ENCODE measurements at places on chromosomes 1 and 21.
A peak's percentile ranks its signal among the peaks of the same experiment; 100 is the strongest.

DNA sequence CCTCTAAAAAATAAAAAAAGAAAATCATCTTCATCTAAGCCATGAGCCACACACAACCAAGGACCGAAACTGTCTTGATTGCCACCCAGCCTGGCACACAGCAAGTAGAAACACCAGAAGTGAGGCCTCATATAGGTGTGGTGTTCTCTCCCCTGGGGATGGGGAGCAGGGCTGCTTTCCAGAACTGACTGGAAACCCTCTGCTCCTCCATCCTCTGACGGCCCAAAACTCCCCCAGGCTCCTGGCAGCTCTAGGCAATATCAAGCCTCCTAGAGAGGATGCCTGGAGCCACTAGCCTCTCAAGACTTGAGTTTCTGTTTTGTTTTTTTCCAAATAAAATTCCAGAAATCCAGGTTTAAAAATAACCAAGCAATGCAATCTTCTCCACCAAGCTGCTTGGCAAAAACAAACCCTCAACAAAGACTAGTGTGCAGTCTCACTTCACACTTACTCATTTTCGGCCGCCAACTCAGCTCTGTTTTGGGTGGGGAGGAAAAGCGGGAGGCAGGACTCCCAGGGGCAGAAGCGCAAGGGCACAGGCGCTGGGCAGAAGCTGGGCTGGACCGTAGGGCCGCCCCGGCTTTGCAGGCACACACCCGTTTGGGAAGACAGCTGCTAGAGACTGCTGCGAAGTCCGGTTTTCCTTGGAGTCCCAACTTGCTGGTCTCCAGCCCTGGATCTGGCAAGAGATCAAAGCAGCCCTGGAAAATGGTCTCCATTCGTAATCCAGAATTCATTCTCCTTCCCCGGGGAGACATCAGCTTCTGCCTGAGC is 78.2 kb upstream of the CAPZB start:
- no peak for DNase-seq

DNA sequence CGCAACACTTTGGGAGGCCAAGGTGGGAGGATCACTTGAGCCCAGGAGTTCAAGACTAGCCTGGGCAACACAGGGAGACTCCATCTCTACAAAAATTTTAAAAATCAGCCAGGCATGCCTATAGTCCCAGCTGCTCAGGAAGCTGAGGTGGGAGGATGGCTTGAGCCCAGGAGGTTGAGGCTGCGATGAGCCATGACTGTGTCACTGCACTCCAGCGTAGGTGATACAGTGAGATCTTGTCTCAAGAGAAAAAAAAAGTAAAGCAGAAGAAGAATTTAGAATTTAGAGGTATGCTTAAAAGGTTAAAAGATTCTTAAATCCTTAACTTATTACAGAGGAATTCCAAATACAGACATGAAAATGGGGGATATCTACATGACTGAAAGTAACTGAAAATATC is 79.5 kb downstream of the SMYD3 start:
- DNase-seq: peak; percentile 61

DNA sequence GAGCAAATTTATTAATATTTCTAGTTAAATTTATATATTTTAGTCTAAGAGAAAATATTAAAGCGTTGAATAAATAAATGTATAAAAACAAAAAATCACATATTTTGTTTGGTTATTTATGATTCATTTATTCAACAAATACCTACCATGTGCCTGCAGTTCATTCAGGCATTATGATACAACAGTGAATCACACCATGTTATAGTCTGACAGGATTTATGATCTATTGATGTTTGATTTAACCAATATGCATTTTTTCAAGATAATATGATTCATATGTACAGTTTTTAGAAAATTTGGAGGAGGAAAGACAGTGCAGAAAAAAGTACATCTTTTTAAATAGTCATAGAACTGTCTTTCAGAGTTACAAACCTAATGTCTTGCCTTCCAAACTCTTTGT is 7.4 kb upstream of the TRIM58 start:
- DNase-seq: no peak

GRCh38 chr21:38988509-38989378 is 183.0 kb downstream of the ETS2 start:
- no peak for DNase-seq

- no peak for DNase-seq
These were observed 19.0 kb downstream of the DHRS3 start for GRCh38 chr1:12598974-12599373.

DNA sequence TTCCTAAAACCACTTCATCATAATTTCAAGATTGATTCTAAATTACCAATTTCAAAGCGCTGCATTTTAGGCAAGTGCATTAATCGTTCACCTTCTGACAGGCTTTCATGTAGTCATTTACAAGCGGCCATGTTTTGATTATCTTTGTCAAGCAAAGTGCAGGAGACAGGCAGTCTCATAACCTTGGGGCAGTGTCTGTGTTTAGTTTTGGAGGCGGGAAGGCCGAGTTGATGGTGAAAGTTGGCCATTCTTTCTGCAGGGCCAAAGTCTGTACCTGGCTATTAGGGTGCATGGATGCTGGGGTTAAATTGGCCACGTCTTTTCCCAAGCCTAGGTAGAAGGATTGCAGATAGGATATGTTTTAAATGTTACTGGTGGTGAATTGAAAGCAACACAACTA is 2.9 kb downstream of the AGPAT3 start:
- DNase-seq: no peak

- DNase-seq: no peak
These were observed 3.8 kb downstream of the GFI1 start for GRCh38 chr1:92482665-92483609.

GRCh38 chr1:53023546-53023945 is 38.5 kb upstream of the PODN start:
- no peak for DNase-seq

DNA sequence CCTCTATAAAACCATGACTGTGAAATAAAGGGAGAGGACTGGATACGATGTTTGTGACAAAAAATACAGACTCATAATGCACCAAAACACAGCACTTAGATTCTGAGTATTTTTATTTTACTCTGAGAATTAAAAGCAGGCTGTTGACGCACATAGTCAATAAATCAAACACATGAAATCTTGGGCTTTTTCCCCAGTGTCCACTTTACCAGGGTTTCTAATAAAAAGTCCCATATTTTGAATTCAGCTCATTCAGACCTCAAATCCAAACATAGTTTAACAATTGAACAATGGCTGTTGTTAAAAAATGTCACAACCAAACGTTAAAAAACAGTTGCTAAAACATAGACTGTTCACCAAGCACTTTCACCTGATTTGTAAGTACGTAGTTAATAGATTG is 553.4 kb downstream of the LTN1 start:
- no peak for DNase-seq

DNA sequence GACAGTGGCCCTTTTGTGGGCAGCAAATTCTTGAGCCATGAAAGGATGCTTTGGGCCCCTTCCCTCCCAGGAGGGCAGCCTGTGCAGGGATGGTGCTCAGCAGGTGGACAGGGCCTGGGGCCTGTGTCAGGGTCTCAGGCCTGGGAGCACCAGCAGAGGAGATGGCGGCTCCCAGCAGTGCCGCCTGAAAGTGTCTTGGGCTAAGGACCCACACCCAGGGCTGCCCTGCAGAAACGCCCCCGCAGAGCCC is 23.9 kb downstream of the FTCD start:
- no peak for DNase-seq

- no peak for DNase-seq
These were observed 14.0 kb upstream of the LHX4 start for GRCh38 chr1:180215856-180216625.

GRCh38 chr21:46145840-46146691 is 9.3 kb downstream of the FTCD start:
- DNase-seq: no peak

GRCh38 chr21:15686506-15686905 is 43.3 kb upstream of the USP25 start:
- DNase-seq: no peak

GRCh38 chr1:10791105-10791951 is 5.1 kb downstream of the CASZ1 start:
- no peak for DNase-seq

DNA sequence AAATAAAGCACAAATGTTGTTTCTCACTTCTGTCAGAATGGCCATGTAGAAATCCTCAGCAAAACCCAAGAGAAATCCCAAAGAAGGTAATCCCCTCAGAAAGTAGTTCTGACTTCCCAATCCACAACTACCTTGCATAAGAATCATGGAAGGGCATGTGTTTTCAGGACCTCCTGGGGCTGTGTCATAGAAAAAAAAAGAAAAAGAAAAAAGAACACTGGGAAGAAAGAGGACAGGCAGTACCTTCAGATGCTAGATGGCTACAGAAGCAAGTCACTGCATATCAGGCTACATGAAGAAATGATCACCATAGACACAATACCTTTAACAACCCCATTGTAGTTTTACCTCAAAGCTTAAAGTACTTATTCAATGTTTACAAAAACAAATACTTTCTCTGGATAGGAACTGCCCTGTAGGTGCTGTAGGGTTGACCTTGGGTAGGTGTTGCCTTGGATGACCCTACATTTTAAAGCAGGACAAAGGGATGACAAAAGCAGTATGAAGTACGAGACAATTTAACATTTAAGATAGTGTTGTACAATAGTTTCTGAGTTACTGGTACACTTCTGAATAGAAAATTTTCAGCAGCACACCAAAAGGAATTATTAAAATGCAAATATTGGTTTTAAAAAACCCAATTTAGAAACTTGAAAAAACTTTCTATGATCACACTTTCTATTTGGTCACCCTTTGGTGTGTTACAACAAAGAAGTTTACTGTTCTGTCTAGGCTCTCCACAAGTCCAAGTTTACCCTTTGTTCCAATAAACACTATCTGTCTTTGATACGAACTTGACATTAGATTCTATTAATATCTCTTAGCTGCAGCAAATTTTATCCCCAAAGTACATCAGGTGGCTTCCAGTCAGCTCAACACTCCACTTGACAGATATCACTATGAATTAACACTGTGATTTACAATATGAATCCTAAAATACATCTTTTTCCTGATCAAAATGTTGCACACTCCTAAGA is 5.0 kb downstream of the TRIT1 start:
- DNase-seq: no peak

- no peak for DNase-seq
These were observed 2.8 kb upstream of the CTRC start for GRCh38 chr1:15435239-15436077.

DNA sequence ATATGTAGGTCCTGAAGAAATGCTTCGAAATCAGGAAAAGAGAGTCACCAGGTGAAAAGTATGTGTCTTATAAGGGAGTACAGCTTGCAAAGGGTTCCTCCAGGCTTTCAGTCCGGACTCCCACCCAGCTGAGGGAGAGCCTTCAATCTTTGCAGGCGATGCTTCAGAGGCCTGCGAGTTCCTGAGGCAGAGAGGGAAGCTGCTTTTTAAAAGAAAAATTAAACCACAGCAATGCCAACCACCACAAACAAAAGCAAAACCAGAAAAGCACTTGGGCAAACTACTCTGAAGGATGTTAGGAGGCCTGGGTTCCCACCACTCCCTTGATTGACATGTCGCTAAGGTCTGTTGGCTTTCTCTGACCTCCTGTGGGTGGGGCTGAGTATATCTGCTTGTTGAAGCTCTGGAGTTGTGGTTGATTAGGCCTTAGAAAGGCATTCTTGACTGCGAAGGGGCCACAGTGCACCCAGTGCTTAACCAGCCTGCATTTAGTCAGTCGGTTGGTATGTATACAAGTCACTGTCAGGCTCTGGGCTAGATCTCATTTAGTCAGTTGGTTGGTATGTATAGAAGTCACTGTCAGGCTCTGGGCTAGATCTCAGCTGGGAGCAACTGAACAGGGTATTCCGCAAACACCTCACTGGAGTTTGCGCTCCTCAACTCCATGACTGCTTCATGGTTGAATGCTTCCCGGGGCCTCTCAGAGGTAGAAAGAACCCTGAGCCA is 1.2 kb downstream of the NIPAL3 start:
- peak; percentile 78 for DNase-seq

- no peak for DNase-seq
These were observed 4.1 kb downstream of the PABPC4 start for GRCh38 chr1:39572379-39573096.

GRCh38 chr21:45361033-45361997 is 43.6 kb upstream of the COL18A1 start:
- DNase-seq: no peak

GRCh38 chr1:102834688-102835320 is 273.5 kb downstream of the COL11A1 start:
- peak; percentile 5 for DNase-seq

GRCh38 chr1:170623171-170623570 is 40.8 kb upstream of the PRRX1 start:
- DNase-seq: no peak

- DNase-seq: no peak
These were observed 41.4 kb upstream of the GJB5 start for GRCh38 chr1:34713443-34713842.

- no peak for DNase-seq
These were observed 6.5 kb downstream of the RPS6KA1 start for GRCh38 chr1:26536081-26536480.

DNA sequence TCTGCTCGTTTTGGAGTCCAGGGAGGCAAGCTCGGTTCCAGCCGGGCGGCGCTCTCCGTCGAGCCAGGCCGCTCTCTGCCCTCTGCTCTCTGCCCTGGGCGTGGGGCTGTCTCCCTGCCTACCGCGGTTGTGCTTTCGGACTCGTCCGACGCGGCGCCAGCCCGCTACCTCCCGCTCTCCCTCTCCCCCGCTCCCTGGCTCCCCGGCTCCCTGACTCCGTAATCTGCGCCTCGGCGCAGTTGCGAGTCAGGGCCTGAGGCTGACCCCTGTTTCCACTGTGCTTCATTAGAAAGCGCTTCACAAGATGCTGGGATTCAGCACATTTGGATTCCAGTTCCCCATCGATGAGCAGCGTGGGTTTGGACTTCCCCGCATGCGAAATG is 2.2 kb downstream of the SOX13 start:
- no peak for DNase-seq

DNA sequence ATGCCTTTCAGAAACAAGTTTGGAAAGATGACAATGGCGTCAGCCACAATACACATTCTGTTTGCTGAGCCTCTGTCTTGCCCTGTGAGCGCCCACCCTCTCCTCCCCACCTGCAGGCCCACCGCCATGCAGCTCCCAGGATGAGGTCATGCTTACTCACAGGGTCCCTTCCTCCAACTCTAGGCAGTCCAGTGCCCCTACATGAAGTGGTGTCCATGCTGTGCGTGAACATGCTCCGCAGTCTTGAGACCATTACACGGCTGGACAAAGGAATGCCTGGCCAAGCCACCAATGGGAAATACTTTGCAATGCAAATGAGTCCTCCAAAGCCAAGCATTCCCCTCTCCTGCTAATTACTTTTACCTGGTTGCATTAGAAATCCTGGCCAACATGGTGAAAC is 92.2 kb downstream of the CD58 start:
- no peak for DNase-seq

DNA sequence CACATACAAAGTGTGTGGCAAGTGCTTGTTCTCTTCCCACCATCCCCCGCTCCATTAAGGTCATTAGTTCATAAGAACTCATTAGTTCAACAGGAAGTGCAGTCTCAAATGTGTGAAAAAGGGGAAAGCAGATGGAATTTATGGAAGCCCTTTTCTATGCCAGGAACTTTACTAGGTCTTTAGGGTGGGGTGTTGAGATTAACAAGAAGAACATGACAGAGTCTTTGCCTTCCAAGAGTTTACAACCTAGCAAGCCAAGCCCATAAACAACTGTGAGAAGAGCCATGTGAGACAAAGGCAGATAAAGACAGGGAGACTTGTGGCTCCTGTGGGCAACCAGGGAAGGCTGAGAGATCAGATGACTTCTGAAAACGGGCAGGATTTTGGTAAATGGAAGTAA is 21.4 kb downstream of the PLEKHA6 start:
- no peak for DNase-seq
